A549 treated with CORT108297 at 1 μM for 4 hours (cell line): ENCODE measurements at places on chromosomes 12 and 14. TPM values are rescaled to one million over a fixed set of nuclear protein-coding genes. Genes with fewer than 3 reads are reported as not detected.

FSCB gene
- not detected in 5 replicates for total RNA-seq

MGAT2 gene
- 46.9 to 55.1 TPM (median 50.1 TPM) in 5 replicates for total RNA-seq

DIO2 gene
- total RNA-seq, result 5.7 to 7.5 TPM (median 6.1 TPM) in 5 replicates

ADAM20 gene
- total RNA-seq, result not detected in 5 replicates

KRT71 gene
- total RNA-seq, result 0.05 TPM in 1 of 5 replicates, not detected in the others

HEATR5A gene
- total RNA-seq, result 15.5 to 22.4 TPM (median 21.2 TPM) in 5 replicates

TAS2R42 gene
- not detected in 5 replicates for total RNA-seq

INSM2 gene
- 0.02 to 0.08 TPM (median 0.07 TPM) in 3 of 5 replicates, not detected in the others for total RNA-seq

PTPRR gene
- 0.24 to 0.45 TPM (median 0.37 TPM) in 5 replicates for total RNA-seq

GLIPR1L1 gene
- total RNA-seq, result not detected in 5 replicates

SLC22A17 gene
- total RNA-seq, result 5.4 to 8.8 TPM (median 7.3 TPM) in 5 replicates

TMCC3 gene
- 0.90 to 1.6 TPM (median 1.2 TPM) in 5 replicates for total RNA-seq

ADGRD1 gene
- total RNA-seq, result 0.24 to 0.64 TPM (median 0.33 TPM) in 5 replicates

TBPL2 gene
- total RNA-seq, result not detected in 5 replicates

CLIP1 gene
- 35.8 to 59.4 TPM (median 42.5 TPM) in 5 replicates for total RNA-seq

PMCH gene
- not detected in 5 replicates for total RNA-seq

PLXNC1 gene
- 0.06 to 0.27 TPM (median 0.13 TPM) in 5 replicates for total RNA-seq

LGR5 gene
- 0.05 TPM in 1 of 5 replicates, not detected in the others for total RNA-seq

PXMP2 gene
- total RNA-seq, result 20.9 to 32.0 TPM (median 31.5 TPM) in 5 replicates

CLEC4A gene
- total RNA-seq, result 0.15 to 0.31 TPM (median 0.21 TPM) in 3 of 5 replicates, not detected in the others

CLEC2D gene
- 0.52 to 0.96 TPM (median 0.72 TPM) in 5 replicates for total RNA-seq

COCH gene
- 21.4 to 26.9 TPM (median 24.2 TPM) in 5 replicates for total RNA-seq

CD163 gene
- 0.02 to 0.07 TPM in 2 of 5 replicates, not detected in the others for total RNA-seq

GALNT8 gene
- not detected in 5 replicates for total RNA-seq

MGAT4C gene
- 0.02 to 0.06 TPM (median 0.04 TPM) in 5 replicates for total RNA-seq

INHBC gene
- total RNA-seq, result 0.05 to 0.08 TPM in 2 of 5 replicates, not detected in the others

TAMALIN gene
- total RNA-seq, result 0.32 to 0.58 TPM (median 0.41 TPM) in 5 replicates

SMOC1 gene
- total RNA-seq, result 16.2 to 25.4 TPM (median 19.6 TPM) in 5 replicates

CCDC196 gene
- not detected in 5 replicates for total RNA-seq

MIPOL1 gene
- 2.6 to 3.6 TPM (median 3.0 TPM) in 5 replicates for total RNA-seq

FAM90A1 gene
- total RNA-seq, result 0.03 to 0.10 TPM (median 0.07 TPM) in 5 replicates

PAX9 gene
- 2.2 to 3.4 TPM (median 2.9 TPM) in 5 replicates for total RNA-seq

DNAI7 gene
- 0.13 to 0.91 TPM (median 0.18 TPM) in 5 replicates for total RNA-seq

DMAC2L gene
- 8.7 to 11.8 TPM (median 11.0 TPM) in 5 replicates for total RNA-seq

AICDA gene
- 0.05 to 0.13 TPM (median 0.11 TPM) in 4 of 5 replicates, not detected in the other for total RNA-seq

ESPL1 gene
- total RNA-seq, result 15.3 to 23.5 TPM (median 19.9 TPM) in 5 replicates

APOF gene
- total RNA-seq, result not detected in 5 replicates

HOXC4 gene
- total RNA-seq, result 2.2 to 4.3 TPM (median 3.6 TPM) in 5 replicates

EPYC gene
- total RNA-seq, result not detected in 5 replicates

ANKRD33 gene
- 0.08 to 0.12 TPM in 2 of 5 replicates, not detected in the others for total RNA-seq

RBM25 gene
- total RNA-seq, result 49.4 to 68.2 TPM (median 56.0 TPM) in 5 replicates

KDM2B gene
- 18.1 to 24.3 TPM (median 22.8 TPM) in 5 replicates for total RNA-seq

AJUBA gene
- 35.7 to 49.4 TPM (median 39.5 TPM) in 5 replicates for total RNA-seq

P2RX7 gene
- total RNA-seq, result not detected in 5 replicates

KLRB1 gene
- total RNA-seq, result not detected in 5 replicates

LRTM2 gene
- total RNA-seq, result 0.07 to 0.10 TPM in 2 of 5 replicates, not detected in the others

TAS2R7 gene
- not detected in 5 replicates for total RNA-seq

RPL6 gene
- total RNA-seq, result 2,072 to 2,646 TPM (median 2,162 TPM) in 5 replicates

TCL1B gene
- total RNA-seq, result not detected in 5 replicates
